ENCODE measurements at places on chromosomes 4 and X.

- no peak for DNase-seq
Observed at GRCh38 chr4:123599061-123599919, 202.7 kb downstream of the SPRY1 start.

- no peak for DNase-seq
Observed at GRCh38 chr4:88219099-88219498, 60.7 kb upstream of the ABCG2 start.

DNA sequence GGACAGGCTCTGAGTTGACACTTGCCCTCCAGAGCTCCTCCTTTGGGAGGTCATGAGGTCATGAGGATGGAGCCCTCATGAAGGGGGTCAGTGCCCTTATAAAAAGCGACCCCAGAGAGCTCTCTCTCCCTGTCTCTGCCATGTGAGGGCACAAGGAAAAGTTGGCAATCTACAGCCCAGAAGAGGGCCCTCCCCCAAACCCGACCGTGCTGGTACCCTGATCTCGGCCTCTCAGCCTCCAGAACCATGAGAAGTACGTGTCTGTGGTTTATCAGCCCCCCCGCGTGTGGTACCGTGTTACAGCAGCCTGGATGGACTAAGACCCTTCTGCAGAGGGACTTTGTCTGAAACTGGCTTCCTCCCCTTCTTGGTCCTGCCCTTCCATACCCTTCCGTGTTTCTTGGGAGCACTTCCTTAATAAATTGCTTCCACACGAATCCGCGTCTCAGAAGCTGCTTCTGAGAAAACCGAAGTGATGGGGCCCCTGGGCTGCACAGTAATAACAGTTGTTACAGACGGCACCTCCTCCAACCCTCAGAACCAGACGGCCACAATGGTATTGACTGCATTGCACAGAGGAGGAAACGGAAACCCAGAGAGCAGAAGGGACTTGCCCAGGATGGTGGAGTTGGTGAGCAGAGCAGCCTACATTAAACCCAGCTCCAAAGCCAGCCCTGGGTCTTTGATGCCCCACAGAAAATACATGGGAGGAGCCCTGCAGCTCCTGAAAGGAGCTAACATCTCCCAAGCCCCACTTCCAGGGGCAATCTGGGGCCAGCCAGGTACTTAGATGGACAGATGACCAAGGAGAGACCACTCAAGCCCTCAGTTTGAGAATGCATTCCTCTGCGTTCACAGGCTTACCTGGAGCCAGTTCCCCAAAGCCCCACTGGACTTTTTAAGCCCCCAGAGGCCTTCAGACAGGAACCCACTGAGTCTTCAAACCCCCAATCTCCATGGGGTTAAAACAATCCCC, 242.7 kb downstream of the BCOR start:
- DNase-seq = no peak

DNA sequence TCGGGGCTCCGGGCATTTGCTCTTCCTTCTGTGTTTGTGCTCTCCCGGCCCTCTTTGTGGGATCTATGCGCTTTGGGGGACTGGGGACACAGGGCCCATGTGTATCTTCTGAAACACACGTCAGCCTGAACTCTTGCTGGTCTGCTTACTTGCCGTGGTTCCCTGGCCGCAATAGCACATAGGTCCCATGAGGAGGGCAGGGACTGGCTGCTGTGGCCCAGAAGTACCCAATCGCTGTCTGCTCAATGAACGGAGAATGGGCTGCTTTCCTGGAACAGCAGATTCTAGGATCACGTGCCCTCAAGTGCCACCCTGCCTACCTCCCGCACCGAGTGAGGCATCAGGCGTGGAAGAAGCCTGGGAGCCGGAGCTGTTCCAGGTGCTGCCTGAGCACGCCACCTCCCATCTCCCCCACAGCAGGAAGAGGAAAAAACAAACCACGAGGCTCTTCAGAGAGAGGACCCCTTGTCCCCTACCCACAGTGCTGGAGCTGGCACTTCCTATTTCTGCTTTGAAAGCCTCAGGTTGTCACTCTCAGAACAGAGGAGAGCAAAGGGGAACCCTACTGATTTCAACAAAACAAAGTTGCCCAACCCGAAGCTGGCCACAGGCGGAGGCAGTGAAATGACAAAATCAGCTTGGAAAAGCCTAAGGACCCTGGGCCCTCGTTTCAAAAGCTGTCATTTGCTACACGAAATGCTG, 3.8 kb downstream of the G6PD start:
- no peak for DNase-seq

GRCh38 chr4:94590493-94590892, 138.8 kb downstream of the PDLIM5 start:
- DNase-seq = no peak

DNA sequence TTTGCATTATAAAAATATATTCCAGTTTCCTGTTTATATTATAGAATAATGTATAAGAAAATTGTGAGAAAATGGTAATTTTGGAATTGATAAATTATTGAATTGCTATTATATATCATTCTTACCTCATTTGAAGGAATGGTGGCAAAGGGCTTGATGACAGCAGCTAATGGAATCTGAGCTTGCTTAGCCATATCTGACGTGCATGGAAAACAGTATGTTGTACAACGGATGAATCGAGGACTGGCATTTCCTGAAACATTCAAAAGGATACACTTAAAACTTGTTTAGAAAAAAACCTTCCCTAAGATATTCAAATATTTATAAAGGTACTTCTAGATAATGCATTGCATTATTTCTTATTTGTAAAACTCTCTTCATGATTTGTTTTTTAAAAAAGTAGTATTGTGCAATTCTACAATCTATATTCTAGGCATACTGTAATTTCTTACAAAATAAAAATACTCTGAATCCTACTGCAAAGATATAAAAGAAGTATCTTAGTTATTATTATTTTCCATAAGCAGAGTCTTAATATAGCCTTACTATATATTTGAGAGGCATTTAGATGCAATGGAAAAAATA, 38.3 kb downstream of the SEC24D start:
- DNase-seq = no peak

DNA sequence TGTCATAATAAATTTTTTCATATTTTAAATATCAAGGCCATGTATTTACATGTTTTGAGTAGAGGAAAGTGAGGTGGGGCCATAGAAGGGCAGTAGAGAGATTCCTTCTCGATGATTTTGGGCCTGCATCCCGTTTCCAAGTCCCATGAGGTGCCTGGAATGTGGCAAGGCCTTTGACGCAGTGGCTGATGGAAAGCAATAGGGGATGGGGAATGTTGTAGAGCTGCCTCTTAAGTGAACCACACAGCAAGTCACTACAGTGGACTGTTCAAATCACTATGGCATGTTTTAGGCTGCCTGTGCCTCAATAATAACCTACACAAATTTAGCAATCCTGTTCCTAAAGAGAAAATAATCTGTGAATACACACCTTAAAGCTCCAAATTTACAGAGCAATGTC, 48.3 kb downstream of the ANXA5 start:
- no peak for DNase-seq

- DNase-seq = no peak
Observed at GRCh38 chrX:20455001-20455400, 188.3 kb upstream of the RPS6KA3 start.

DNA sequence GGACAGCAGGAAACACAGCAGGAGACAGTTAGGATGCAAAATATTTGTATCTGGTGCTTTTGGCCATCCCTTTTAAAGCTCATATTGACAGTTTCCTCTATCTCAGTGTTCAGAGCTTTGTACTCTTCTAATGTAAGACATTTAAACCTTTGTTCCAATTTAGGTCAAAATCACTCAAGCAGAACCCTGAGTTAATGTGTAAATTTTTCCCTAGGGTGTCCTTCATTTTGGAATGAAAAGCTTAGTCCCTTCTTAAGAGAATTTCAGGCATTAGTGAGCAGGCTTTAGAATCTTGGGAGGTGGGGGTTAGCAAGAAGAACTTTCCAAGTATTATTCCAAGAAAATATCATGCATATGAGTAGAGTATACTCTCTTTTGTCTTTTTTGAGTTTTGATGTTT, 188.7 kb downstream of the GBA3 start:
- no peak for DNase-seq

DNA sequence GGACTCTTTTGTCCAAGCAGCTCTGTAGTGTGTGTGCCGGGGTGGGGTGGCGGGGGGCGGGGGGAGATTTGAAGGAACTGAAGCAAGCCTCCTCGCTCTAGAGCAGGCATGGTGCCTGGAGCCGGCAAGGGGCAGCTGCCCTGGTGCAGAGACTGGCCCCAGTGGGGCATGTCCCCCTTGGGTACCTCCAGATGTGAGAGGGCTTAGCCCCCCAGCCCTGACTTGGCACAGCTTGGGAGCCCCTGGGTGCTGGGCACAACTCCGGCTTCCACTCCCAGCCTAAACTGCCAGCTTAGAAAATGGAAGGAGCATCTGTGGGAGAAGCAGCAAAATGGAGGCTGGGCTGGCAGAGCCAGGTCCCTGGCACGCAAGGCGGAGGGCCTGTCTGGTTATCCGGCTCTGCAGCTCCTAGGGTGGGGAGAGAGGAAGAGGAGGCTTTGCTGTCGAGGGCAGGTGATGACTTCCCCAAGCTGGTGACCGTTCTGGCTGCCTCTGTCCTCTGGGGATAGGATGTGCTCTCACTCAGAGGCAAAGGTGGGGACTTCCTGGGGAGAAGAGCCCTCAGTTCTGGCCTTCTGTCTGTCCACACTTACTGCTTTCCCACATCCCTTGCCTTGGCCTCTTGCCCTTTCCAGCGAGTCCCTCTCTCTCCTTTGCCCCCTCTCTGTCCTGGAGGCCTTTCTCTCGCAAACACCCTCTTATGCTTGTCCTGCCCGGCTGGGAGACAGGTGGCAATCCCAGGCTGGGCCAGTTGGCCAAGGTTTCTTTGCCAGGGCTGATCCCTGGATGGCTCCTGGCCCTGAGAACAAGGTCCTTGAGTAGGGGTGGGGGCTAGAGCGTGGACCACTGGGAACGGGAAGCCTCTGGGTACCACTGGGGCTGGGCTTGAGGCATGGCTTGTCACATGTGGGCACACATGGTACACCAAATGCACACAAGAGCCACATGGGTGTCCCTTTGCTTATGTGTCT, 2.0 kb downstream of the DLG3 start:
- DNase-seq = no peak

DNA sequence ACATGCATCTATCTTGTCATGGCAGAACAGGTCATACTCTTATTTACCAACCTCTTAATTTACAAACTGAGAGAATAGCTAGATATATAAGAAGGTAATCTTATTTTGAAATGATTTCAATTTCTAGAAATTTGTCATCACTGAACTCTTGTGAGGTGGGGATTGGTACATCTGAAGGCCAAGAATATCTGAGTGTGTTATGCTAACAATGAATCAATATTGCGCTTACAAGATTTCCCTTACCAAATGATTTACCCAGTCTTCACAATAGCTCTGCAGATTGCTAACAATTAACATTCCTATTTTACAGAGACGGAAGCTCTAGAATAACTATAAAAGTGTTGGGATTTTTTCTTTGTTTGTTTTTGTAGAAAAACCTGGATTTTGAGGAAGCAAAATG, 48.3 kb downstream of the RBPJ start:
- DNase-seq = no peak

GRCh38 chr4:152041295-152041694, 280.5 kb upstream of the GATB start:
- DNase-seq = no peak

Data from left ventricle myocardium inferior (tissue), 1 donor.